ENCODE measurements at places on chromosomes 2 and 18. TPM values are rescaled to one million over a fixed set of nuclear protein-coding genes. Genes with fewer than 3 reads are reported as not detected.

- DNase-seq, result no peak
Measured at GRCh38 chr2:131004446-131005209, 88.6 kb downstream of the FAM168B start.

- DNase-seq, result no peak
Measured at GRCh38 chr2:33264766-33265165, 211.7 kb upstream of the RASGRP3 start.

DNA sequence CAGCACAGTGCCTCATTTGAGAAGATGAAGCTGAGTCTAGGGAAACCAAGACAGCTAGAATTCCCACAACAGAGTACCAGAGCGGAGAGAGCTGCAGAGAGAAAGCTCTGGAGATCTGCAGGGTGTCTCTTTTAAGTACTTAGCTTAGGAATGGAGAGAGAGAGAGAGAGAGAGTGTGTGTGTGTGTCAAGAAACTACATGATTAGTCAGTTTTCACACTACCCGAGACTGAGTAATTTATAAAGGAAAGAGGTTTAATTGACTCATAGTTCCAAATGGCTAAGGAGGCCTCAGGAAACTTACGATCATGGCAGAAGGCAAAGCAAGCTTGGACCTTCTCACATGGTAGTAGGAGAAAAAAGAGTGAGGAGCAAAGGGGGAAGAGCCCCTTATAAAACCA lies 64.0 kb downstream of the HIBCH start:
- no peak for DNase-seq

DNA sequence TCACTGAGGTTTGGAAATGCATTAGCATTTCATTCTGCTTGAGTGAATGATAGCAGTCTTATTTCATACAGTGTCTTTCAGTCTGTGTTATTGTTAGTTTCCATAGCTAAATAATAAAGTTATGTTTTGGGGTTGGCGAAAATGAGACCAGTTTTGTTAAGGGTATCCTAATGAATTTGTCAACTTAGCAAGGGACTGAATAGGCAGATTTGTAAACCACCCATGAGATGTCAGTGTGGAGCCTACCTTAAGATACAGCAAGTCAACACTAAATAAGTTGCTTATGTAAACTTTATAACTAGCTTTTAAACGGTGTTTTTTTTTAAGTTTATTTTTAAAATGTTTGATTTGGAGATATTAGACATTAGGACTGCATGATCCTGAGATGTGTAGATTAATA lies 11.9 kb downstream of the NAPG start:
- no peak for DNase-seq

DNA sequence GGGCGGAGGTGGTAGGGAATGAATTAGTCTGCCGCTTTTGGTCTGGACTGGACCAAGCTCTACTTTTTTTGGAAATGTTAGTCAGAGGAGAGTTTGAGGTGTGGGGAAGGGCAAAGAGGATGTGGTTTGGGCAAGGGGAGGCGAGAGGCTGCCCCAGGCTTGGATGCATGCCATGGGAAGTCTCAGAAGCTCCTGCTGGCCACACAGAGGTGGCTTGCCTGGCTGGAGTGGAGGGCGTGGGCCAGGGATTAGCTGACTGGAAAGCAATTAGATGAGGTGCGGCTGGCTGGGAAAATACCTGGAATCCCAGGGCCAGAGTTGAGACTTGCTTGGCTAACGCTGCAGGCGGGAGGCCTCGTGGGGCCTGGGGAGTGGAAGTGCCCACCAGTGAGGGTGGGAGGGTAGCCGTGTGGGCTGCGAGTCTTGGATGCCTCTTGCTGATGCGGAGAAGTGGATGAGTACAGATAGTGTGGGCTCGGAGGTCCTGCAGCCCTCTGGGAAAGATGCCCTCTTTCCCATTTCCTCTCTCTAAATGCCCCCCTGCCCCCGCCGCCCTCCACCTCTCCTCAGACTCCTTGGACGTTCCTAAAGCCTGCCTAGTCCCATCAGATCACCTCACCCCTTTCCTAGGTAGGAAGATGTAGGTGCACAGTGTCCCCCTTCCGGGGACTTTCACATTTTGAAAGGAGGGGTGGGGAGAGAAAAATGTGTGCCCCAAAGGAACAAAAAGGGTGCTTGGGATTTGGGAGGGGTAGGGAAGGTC lies 117.6 kb downstream of the SMAD7 start:
- peak; percentile 46 for DNase-seq

GRCh38 chr2:239344857-239345216 lies 56.0 kb downstream of the HDAC4 start:
- DNase-seq, result no peak

DNA sequence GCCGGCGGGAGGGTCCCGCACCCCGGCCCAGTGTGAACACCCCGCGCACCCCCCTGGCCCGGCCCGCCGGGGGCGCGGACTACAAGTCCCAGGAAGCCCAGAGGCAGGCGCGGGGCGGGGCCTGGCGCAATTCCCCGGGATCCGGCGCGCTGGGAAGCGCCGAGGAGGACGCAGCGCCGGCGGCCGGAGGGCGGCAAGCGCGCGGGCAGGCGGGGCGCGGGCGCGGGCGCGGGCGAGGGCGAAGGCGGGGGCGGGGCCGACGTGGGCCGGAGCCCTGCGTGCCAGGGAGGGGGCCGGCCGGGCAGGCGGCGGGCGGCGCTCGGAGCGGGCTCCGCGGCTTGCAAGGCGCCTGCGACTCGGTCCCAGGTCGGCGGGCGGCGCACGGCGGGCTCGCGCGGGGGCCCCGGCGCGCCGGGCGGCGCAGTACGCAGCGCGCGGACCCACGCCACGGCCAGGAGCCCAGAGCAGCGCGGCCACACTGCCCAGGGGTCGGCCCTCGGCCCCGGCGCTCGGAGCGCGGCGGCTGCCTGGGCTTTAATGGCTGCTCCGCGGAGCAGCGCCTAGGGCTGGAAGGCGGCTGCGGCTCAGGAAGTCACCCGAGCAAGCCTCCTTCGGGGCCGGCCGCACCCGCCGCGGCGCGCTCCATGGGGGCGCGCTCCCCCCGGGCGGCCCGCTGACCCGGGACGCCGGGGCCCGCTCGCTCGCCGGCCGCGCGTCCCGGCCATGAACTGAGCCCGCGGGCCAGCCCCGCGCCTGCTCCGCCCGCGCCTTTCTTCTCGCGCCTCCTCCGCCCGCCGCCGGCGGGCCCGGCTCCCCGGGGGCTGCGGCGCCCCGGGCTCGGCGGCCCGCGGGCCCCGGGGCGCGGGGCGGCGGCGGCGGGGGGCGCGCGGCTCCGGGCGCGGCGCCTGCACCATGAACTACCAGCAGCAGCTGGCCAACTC lies at the start of gene AGAP1:
Gene AGAP1 (plus strand): TSS at position 269 of the 941 bp plus-strand sequence.
- DNase-seq, result peak; percentile 88

- peak; percentile 15 for DNase-seq
Measured at GRCh38 chr2:170514140-170514539, 201.0 kb upstream of the SP5 start.

- no peak for DNase-seq
Measured at GRCh38 chr2:233796254-233796653, 18.1 kb downstream of the MROH2A start.

- DNase-seq, result peak; percentile 80
Measured at GRCh38 chr18:13159579-13159978, 59.0 kb upstream of the LDLRAD4 start.

DNA sequence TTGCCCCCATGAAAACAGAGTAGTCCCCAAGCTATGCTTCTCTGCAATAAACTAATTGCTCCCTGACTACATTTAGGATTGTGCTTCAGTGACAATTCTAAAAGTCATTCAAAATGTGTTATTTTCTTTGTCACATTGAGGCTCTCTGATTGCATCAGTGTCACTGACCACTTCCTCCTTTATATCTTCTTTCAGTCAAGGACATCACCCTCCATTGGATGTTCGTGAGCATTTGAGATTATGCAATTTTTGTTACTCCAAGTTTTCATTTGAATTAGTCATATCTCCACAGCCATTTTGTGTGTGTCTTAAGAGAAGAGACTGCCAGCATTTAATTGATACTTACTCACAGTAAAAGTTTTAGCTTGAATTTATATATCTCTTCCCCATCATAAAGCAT lies 780.8 kb upstream of the GCFC2 start:
- DNase-seq, result no peak

DNA sequence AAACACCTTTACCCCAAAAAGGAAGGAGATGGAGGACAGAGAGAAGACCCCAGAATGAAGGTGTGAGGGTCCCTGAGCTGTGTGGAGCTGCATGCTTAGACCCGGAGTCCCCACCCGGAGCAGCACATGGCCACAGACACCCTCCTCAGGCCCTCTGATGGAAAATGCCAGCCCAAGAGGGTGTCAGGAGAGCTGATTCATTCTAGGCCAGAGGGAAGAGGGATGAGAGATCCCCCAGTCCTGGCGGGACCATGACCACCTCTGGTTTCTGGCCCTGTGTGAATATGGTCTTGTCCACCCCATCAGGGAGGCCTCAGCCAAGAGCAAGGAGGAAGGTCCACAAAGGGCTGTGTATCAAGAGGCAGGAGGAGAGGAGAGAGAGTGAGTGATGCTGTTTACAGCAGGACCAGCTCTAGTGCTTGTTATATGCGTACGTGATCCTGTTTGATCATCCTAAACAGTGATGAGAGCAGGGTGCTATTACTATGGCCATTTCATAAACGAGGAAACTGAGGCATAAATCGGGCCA lies 186.6 kb upstream of the HAAO start:
- no peak for DNase-seq

GRCh38 chr18:56927786-56928185 lies 219.1 kb upstream of the BOD1L2 start:
- no peak for DNase-seq

Gene ITPRIPL1
- total RNA-seq, result 2.0 TPM

Gene ZNF521
- 130 TPM for total RNA-seq

Gene CMPK2
- total RNA-seq, result 0.65 TPM

Gene CSRNP3
- total RNA-seq, result 0.44 TPM

Gene TFPI
- 1,922 TPM for total RNA-seq
